ENCODE measurements at places on chromosomes 4 and X.

GRCh38 chr4:149738156-149738555, 77.5 kb downstream of the IQCM start:
- no peak for DNase-seq

- DNase-seq, result no peak
Observed at GRCh38 chr4:182923366-182923765, 6.2 kb upstream of the DCTD start.

DNA sequence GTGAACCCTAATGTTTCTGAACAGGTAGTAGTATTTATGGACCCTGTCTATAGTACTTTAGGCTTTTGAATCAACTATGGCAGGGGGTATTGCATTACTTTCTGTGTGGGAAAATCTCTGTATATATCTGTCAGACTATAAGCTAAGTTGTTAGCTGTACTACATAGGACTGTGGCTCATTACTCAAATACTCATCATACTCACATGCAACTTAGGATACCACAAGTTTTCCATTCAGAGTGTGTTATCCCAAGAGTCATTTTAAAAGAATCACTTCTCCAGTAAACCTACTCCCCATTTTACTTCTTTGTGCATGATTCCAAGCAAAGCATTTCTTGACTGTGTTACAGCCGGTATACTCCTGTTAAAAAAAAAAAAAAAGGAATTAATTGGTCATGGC, 95.6 kb downstream of the PHOX2B start:
- DNase-seq, result no peak

DNA sequence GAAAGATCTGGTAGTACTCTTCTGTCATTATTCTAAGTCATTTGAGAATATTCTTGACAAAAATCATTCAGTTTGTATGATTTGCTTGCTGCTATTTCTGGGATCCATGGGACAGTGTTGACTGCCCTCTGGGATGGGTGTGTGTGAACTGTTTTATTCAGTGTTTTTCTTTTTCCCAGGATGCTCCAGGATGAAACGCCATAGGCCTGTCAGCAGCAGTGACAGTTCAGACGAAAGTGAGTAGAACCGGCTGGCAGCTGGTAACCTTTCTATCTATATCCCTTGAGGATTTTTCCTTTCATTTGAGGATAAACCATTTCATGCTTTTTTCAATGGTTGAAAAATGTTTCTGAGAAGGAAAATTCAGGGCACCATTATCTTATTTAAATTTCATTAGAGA, 72.5 kb downstream of the JADE3 start:
- DNase-seq, result no peak

DNA sequence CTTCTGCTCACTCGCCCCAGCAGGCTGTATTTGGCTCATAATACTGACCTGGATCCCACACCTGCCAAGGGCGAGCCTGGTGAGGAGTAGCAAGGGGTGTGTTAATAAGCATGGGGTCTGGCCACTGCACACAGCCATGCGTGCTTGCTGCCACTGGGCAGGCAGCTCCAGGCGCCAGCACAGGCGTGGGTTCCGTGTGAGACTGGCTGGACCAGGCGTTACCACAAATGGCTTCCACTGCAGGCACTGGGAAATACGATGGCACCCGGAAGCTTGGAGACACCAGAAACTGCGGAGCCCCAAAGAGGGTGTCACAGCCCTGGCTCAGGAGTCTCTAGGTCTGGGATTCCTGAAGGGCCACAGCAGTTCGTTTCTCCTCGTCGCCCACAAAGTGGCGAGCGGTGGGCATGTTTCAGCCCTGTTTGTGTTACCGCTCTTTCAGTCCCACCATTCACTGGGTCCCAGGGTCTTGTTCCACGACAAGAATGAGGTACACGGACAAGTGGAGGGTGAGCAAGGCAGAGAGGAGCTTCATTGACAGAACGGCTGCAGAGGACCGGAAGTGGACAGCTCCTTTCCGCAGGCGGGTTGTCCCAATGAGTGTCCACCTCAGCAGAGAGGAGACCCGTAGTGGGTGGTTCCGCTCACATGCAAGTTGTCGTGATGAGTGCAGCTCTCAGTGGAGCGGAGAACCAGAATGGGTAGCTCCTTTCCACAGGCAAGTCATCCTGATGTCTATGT, 428.9 kb downstream of the EPHA5 start:
- no peak for DNase-seq

GRCh38 chrX:132094164-132094563, 33.7 kb downstream of the FRMD7 start:
- no peak for DNase-seq

- DNase-seq, result no peak
Observed at GRCh38 chr4:26764231-26764630, 96.4 kb upstream of the STIM2 start.

DNA sequence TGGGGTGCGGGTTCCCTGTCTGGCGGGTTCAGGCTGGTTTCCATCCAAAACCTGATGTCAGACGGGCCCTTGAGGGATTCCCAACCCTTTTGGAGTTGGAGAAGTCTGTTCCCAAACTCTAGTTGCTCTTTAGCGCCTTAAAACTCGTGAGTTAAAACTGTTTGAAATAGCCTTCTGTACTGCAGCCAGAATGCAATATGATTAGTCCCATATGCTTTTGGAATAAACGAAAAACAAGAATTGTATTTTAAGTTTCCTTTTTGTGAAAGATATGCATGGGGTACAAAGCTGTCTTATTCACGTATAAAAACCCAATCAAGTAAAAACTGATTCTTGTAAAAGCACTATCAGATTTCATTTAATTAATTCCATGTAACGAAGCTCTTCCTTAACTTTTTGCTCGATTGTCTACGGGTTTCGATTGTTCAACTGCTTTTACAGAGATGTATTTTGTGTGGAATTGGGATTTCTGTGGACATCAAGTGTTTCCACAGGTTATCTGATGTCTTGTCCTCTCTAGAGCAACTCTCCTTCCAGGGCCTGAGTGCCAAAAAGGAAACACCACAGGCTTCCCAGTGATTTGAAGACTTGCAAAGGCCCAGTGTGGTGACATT, 49.5 kb downstream of the CLDN34 start:
- no peak for DNase-seq

- peak; percentile 41 for DNase-seq
Observed at GRCh38 chr4:16224264-16225166, 1.8 kb downstream of the TAPT1 start.

- DNase-seq, result no peak
Observed at GRCh38 chrX:26952213-26952612, 510.9 kb downstream of the PPP4R3C start.

GRCh38 chrX:53458082-53458481, 23.9 kb upstream of the HSD17B10 start:
- no peak for DNase-seq

DNA sequence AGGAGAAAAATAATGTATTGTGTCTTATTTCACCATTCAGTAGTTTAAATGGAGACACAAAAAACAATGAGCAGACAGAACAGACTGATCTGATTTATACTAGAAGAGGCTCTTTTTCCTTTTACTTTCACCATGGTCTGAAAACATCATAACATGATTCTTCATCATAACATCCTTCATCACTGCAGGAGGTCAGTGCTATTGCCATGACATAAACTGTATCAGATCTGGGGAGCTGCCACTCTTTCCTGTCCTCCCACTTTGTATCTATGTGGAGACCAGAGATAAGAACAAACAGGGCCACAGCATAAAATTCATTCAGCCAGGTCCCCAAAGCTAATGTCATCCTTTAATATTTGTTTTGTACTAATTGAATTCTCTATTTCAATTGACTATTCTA, 25.2 kb downstream of the SOD3 start:
- no peak for DNase-seq

DNA sequence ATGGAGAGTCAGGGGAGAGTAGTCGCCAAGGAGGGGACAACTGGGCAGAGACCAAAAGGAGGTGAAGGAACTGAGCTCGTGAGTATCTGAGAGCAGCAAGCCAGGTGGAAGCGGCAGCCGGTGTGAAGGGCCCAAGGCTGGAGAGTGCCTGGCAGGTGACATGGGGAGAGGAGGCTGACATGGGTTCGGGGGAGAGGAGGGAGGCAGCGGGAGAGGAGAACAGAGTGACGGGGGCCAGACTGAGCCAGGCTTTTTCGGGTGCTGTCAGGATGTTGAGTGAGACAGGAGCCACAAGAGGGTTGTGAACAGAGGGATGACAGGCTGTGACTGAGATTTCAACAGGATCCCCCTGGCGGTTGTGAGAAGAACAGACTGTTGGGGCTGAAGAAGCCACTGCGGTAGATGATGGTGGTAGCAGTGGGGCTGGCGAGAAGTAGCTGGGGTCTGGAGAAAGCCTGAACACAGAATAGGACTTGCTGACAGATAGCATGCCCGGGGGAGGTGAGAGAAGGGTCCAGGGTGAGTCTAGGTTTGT, 5.7 kb downstream of the ELK1 start:
- DNase-seq, result no peak

DNA sequence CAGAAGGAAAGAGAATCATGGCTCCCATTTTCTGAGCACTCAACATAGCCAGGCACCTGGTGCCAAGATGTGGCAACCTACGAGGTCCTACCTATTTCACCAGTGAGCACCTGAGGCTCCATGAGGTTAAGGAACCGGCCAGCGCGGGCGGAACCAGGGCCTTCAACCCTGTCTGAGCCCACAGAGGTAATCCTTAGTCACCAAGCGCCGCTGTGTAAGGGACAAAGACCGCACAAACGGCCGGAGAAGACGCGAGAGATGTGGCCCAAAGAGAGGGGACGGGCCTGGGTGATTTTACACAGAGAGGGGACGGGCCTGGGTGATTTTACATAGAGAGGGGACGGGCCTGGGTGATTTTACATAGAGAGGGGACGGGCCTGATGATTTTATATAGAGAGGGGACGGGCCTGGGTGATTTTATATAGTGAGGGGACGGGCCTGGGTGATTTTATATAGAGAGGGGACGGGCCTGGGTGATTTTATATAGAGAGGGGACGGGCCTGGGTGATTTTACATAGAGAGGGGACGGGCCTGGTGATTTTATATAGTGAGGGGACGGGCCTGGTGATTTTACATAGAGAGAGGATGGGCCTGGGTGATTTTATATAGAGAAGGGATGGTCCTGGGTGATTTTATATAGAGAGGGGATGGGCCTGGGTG, 114.2 kb downstream of the SMIM20 start:
- DNase-seq, result no peak

GRCh38 chr4:60657041-60657440, 543.1 kb upstream of the ADGRL3 start:
- DNase-seq, result no peak

- DNase-seq, result no peak
Observed at GRCh38 chr4:10703156-10703555, 18.6 kb upstream of the CLNK start.

DNA sequence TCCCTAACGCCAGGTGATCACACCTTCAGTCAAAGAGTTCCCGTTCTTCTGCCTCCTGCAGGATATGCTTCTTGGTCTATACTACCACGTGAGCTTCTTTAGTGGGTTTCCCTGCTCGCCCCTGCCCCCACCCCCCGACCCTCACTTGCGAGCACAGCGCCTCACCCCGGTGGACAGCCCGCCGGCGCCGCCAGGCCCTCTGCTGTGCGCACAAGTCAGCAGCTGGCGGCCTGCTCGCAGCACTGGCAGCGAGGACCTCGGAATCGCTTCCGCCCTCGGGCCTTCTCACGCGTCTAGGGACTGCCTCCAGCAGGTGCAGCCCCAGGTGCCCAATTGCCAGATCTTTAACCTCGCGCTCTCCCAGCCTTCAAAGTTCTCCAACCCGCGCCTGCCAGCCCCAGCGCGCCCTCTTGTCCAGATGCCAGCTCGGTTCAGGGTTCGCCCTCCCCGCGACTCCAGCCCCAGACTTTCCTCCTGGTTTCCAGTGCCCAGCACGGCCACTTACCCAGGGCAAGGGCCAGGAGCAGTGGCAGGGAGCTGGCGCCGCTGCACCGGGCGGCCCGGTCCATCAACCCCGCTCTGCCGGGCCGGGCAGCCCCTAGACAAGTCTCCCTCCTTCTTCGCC, 454 bp downstream of the BTC start:
- peak; percentile 81 for DNase-seq

DNA sequence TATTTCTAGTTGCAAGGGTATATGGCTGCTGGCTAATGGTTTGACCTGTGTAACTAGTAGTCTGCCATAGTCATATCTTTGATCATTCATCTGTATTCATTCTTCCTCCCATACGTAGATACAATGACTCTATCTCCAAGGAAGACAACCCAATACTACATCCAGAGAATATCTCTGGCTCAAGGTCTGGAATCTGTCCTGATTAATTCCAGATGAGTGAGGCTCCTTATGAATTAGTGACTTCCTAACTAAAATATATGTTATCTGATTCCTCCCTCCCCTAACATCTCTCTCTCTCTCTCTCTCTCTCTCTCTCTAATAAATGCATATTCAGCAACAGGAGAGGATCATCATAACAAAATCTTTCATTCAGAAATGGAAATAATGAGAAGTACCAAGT, 641.5 kb downstream of the FAT4 start:
- no peak for DNase-seq

- no peak for DNase-seq
Observed at GRCh38 chrX:97639526-97639925, 755.8 kb downstream of the RPA4 start.

DNA sequence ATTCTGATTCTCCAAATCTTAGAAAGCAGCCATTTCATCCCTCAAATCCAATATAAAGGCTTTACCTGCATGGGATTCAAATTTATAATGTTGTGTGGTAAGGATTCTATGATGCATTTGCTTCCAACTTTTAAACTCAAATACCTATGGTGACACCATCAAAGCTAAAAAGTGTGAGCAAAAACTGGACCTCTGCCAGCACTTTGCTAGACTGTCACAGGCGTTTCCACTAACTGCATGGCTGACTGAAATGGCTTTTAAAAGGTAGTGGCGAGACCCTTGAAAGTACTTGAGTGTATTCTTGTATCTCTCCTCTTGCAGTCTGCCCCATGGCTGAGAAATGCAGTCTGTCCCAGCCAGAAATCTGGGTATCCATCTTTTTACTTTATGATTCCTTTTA, 169.4 kb downstream of the AMELX start:
- no peak for DNase-seq

GRCh38 chr4:80610199-80610598, 274.7 kb downstream of the CFAP299 start:
- DNase-seq, result no peak

GRCh38 chr4:184259866-184260265, 42.2 kb upstream of the ENPP6 start:
- DNase-seq, result no peak

- DNase-seq, result no peak
Observed at GRCh38 chr4:41176340-41176739, 38.0 kb downstream of the APBB2 start.

DNA sequence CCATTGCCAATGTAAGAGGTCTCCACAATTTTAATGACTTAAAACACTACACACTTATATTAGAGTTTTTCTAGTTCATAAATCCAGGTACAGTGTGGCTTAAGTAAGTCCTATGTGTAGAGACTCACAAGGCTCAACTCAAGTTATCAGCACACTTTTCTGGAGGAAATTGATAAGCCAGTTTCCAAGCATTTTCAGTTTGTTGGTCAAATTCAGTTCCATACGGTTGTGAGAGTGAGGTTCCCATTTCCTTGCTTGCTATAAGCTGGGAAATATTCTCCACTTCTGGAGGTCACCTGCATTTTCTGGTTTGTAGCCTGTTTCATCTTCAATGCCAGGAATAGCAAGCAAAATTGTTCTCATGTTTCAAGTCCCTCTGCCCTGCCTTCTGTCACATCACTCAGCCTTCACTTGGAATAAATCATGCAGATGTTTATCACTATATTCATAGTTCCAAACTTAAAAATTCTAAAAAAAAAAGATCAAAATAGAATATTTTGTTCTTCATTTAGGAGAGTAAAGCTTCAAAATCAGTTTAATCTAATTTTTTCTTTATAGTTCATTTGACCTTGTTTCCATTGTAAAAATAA, 1137.5 kb upstream of the INTU start:
- DNase-seq, result no peak
